ENCODE measurements at places on chromosomes 7 and 10.

GRCh38 chr10:76723844-76724243 is 913.8 kb downstream of the KCNMA1 start:
- H3K36me3 ChIP-seq = no peaks in the 10 kb centered on the region
- no peak overlapping the region for H3K27ac ChIP-seq
- H3K4me1 ChIP-seq = no peaks in the 10 kb centered on the region
- no peak overlapping the region for H3K4me3 ChIP-seq
- H3K27me3 ChIP-seq = no peaks in the 10 kb centered on the region
- no peak for DNase-seq

- no peaks in the 10 kb centered on the region for H3K36me3 ChIP-seq
- H3K27ac ChIP-seq = no peak overlapping the region
- H3K4me1 ChIP-seq = peaks cover under 1% of the 10 kb centered on the region
- H3K4me3 ChIP-seq = no peak overlapping the region
- no peaks in the 10 kb centered on the region for H3K27me3 ChIP-seq
These were observed 16.4 kb downstream of the ZNF488 start for GRCh38 chr10:47367646-47368045.

DNA sequence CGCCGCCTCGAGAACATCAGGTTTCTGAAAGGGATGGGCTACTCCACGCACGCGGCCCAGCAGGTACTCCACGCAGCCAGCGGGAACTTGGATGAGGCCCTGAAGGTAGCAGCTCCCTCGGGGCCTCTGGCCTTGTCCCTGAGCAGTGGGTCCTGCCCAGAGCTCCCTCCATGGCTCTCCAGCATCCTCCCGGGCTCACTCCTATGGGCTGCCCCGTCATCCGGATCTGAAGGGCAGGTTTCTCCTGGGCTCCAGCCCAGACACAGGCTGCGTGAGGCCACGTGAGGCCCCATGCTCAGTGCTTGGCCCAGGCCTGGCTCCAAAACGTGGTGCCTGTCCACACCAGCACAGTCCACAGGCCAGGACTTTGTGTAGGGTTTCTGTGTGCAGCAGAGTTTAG is 32.5 kb downstream of the NUB1 start:
- H3K27me3 ChIP-seq = no peaks in the 10 kb centered on the region
- peaks cover 57% of the 10 kb centered on the region for H3K36me3 ChIP-seq
- H3K4me1 ChIP-seq = no peaks in the 10 kb centered on the region

DNA sequence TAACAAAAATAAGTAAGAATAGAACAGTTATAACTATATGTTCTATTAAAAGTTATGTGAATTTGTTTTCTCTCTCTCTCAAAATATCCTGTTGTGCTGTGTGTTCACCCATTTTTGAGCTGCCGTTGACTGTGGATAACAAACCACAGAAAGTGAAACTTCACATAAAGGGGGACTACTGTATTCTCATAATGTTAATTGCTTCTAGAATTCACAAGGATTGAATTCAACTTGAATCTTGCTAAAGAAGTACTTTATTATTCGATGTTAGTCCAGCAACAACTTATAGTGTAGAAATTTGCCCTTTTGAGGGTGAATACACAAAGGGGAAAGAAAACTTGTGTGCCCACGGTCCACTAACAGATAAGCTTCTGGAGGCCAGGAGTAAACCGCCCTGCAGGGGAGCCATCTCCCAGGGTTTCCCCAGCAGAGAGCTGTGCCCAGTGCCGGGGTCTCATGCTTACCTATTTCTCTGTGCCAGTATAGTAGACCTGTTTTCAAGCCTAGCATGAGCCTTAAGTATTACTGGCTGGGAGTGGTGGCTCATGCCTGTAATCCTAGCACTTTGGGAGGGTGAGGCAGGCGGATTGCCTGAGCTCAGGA is 87.1 kb downstream of the KAT6B start:
- no peaks in the 10 kb centered on the region for H3K36me3 ChIP-seq
- no peak overlapping the region for H3K4me3 ChIP-seq
- H3K27ac ChIP-seq = no peak overlapping the region
- H3K27me3 ChIP-seq = no peaks in the 10 kb centered on the region

DNA sequence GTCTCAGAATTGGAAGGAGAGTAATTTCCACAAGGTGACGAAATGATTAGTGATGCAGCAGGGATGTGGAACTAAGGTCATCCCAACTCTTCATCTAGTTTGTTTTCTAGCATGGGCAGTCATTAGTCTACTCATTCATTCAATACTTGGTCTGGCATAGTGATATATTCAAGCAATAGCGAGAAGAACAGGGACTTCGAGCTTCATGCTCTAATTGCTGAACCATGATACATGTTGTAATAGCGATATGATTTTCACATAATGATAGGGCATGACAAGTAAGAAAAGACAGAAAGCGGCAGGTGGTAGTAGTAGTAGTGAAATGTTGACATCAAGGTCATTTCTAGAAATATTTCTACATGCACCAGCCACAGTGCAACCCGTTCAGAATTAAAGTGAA is 652.1 kb downstream of the PHTF2 start:
- no peak overlapping the region for H3K4me3 ChIP-seq
- no peaks in the 10 kb centered on the region for H3K36me3 ChIP-seq
- no peaks in the 10 kb centered on the region for H3K27me3 ChIP-seq

- no peak overlapping the region for H3K27ac ChIP-seq
- no peak for DNase-seq
- H3K4me3 ChIP-seq = no peak overlapping the region
- H3K36me3 ChIP-seq = no peaks in the 10 kb centered on the region
- H3K27me3 ChIP-seq = no peaks in the 10 kb centered on the region
These were observed 161.3 kb upstream of the SHH start for GRCh38 chr7:155973451-155973997.

GRCh38 chr7:130305433-130306042 is 12.6 kb downstream of the CPA4 start:
- H3K27ac ChIP-seq = no peak overlapping the region
- H3K36me3 ChIP-seq = no peaks in the 10 kb centered on the region
- no peaks in the 10 kb centered on the region for H3K27me3 ChIP-seq
- no peaks in the 10 kb centered on the region for H3K4me1 ChIP-seq
- no peak for DNase-seq

GRCh38 chr10:63227207-63227895 is 94.2 kb downstream of the NRBF2 start:
- no peaks in the 10 kb centered on the region for H3K27me3 ChIP-seq
- peak; percentile 43 for DNase-seq
- no peaks in the 10 kb centered on the region for H3K36me3 ChIP-seq
- peaks cover 64% of the 10 kb centered on the region for H3K4me1 ChIP-seq
- H3K4me3 ChIP-seq = no peak overlapping the region
- no peak overlapping the region for H3K27ac ChIP-seq

GRCh38 chr7:135924302-135924701 is 52.9 kb downstream of the MTPN start:
- peaks cover 8% of the 10 kb centered on the region for H3K36me3 ChIP-seq
- no peak overlapping the region for H3K4me3 ChIP-seq
- no peaks in the 10 kb centered on the region for H3K27me3 ChIP-seq

DNA sequence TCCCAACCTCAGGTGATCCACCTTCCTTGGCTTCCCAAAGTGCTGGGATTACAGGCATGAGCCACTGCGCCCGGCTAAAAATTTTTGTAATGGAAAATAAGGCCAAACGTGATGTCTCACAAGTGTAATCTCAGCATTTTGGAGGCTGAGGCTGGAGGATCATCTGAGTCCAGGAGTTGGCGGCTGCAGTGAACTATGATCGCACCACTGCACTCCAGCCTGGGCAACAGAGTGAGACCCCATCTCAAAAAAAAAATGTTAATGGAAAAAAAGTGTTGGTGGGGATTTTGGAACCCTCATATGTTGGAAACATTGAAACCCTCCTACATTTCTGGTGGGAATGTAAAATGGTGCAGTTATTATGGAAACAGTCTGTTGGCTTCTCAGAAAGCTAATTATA is 2.7 kb upstream of the SRPK2 start:
- no peak overlapping the region for H3K4me3 ChIP-seq
- no peaks in the 10 kb centered on the region for H3K36me3 ChIP-seq
- no peak overlapping the region for H3K27ac ChIP-seq
- no peaks in the 10 kb centered on the region for H3K27me3 ChIP-seq

GRCh38 chr10:95346715-95347401 is 56.1 kb upstream of the PDLIM1 start:
- no peak for DNase-seq
- no peaks in the 10 kb centered on the region for H3K4me1 ChIP-seq
- H3K36me3 ChIP-seq = no peaks in the 10 kb centered on the region
- no peak overlapping the region for H3K4me3 ChIP-seq
- H3K27me3 ChIP-seq = no peaks in the 10 kb centered on the region

DNA sequence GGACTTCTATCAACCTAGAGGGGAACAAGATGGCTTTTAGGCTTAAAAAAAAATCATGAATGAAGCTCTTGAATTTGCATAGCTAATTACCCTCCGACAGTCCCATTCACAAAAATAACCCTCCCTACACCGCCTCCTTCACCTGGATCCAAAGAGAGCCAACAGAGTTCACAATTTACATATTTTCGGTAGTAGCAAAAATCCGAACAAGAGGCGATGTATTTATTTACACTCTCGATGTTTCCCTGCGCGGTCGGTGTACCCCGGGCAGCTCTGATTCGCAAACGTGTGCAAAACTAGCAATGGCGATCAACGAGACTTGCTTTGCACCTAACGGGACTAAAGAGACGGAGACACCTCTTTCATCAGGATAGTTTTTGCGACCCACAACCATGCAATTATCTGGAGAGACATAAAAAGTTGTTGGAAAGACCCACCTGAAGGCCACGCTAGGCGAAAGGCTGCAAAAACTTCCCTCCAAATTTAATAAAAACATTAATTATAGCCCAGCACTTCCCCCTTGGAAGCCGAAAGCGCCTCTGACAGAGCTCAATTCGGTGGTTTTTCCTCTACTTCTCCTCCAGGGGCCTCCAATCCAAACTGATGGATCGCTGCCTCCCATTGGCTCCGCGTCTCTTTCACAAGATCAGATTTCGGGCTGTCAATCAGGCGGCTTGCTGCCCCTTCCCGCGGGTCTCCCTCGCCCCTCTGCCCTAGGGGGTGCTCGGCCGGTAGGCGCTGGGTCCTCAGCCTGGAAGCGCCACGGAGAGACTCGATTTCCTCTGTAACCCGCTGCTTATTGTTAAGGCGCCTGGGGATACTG is at the start of gene ETV1:
Gene ETV1, minus strand, starts transcription at position 541 of the 823 bp plus-strand sequence. CDS start 614 bp downstream, outside the sequence.
- H3K27ac ChIP-seq = no peak within 1 kb of the TSS
- peaks cover 7% of the 10 kb centered on the region for H3K27me3 ChIP-seq
- DNase-seq = no peak
- peak within 1 kb of the TSS; percentile 66 for H3K4me3 ChIP-seq

DNA sequence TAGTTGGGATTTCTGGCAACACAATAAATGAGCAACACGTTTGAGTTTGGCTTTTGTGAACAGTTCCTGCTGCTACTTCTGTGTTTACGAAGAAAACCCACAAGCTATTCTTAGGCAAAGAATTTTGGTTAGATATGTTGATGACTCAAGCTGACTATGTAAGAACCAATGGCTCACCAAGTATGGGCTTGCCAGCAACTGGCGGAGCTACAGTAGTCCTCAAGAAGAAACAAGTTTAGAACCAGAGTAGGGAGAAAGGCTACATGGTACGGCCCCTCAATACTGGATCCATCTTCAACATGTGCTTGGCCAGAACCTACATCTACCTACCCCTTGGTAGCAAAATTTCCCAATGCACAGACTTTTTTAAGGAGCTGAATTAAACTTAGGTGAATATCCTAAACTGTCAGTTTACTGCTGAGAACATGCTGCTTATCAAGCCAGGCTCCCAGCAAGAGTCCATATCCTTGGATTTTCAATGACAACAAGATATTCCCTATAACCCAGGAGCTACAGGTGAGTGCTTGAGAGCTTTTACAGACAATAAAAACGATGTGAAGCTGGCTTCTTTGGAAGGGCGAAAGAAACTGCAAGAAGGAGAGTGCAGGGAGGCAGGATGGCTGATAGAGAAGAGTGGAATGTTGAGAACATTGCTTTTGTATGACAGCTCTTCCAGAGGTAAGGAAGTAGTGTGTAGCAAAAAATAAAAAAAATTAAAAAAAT is 74.3 kb upstream of the ASAH2 start:
- H3K27ac ChIP-seq = no peak overlapping the region
- H3K27me3 ChIP-seq = no peaks in the 10 kb centered on the region

- H3K27me3 ChIP-seq = no peaks in the 10 kb centered on the region
- no peak overlapping the region for H3K4me3 ChIP-seq
- H3K36me3 ChIP-seq = no peaks in the 10 kb centered on the region
- H3K4me1 ChIP-seq = no peaks in the 10 kb centered on the region
These were observed 733.0 kb upstream of the ZWINT start for GRCh38 chr10:57094083-57094482.

GRCh38 chr10:59677253-59677831 is 32.3 kb downstream of the SLC16A9 start:
- no peak overlapping the region for H3K27ac ChIP-seq
- DNase-seq = no peak
- no peaks in the 10 kb centered on the region for H3K27me3 ChIP-seq
- no peak overlapping the region for H3K4me3 ChIP-seq
- H3K4me1 ChIP-seq = no peaks in the 10 kb centered on the region

DNA sequence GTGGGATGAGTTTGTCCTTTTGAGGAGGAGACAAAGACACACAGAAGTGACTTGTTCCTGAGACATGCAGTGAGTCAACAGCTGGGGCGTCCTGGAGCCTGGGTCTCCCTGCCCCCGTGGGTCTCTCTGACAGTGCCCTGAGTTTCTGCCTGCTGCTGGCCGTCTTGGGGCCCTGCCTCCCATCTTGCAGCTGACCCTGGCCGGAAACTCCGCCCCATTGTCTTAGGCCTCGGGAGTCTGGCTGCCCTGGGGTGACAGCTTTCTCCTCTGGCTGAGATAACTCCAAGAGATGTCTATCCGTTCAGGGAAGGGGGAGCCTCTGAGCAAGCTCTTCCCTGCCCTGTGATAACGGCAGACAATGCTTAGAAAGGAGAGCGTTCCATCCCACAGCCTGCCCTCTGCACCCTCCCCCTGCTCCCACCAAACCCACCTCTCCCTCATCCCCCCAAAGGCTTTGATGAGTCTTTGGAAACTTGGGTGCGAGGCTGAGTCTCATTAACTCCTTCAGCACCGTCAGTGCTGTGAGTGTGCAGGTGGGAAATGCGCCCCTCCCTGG is 69.5 kb upstream of the PODXL start:
- no peak for DNase-seq
- H3K4me1 ChIP-seq = no peaks in the 10 kb centered on the region
- H3K4me3 ChIP-seq = no peak overlapping the region

DNA sequence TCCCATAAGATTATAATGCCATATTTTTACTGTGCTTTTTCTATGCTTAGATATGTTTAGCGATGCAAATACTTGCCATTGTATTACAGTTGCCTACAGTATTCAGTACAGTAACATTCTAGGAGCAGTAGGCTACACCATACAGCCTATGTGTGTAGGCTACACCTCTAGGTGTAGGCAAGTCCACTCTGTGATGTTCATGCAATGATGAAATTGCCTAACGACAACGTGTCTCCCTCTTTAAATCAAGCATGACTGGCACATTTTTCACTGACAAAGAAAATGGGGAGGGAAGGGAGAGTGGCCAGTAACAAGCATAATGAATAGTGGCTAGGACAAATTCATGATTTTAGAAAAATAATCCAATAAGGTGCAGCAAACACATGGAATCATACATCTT is 1.7 kb downstream of the NCAPG2 start:
- peaks cover 42% of the 10 kb centered on the region for H3K4me1 ChIP-seq
- H3K27me3 ChIP-seq = no peaks in the 10 kb centered on the region
- no peak overlapping the region for H3K27ac ChIP-seq
- no peak overlapping the region for H3K4me3 ChIP-seq
- H3K36me3 ChIP-seq = no peaks in the 10 kb centered on the region

- H3K27ac ChIP-seq = peak within 1 kb of the TSS; percentile 57
- DNase-seq = peak; percentile 59
- H3K4me3 ChIP-seq = peak within 1 kb of the TSS; percentile 82
These were observed at the start of gene MINPP1 for GRCh38 chr10:87504640-87505365. MINPP1 (plus strand) TSS chr10:87504893; CDS start chr10:87504916, 23 bp downstream.

- DNase-seq = no peak
- no peak overlapping the region for H3K27ac ChIP-seq
- no peak overlapping the region for H3K4me3 ChIP-seq
- H3K4me1 ChIP-seq = no peaks in the 10 kb centered on the region
- H3K36me3 ChIP-seq = no peaks in the 10 kb centered on the region
These were observed 101.8 kb upstream of the STRIP2 start for GRCh38 chr7:129332254-129333035.
